DND-41 (cell line): ENCODE measurements at places on chromosomes 2 and 18.

- DNase-seq = no peak
Measured at GRCh38 chr2:241199286-241199685, 10.8 kb downstream of the ANO7 start.

- no peak for DNase-seq
Measured at GRCh38 chr18:56235481-56236013, 402.8 kb downstream of the TXNL1 start.

GRCh38 chr2:217794133-217794986, 208.4 kb downstream of the TNS1 start:
- no peak for DNase-seq

DNA sequence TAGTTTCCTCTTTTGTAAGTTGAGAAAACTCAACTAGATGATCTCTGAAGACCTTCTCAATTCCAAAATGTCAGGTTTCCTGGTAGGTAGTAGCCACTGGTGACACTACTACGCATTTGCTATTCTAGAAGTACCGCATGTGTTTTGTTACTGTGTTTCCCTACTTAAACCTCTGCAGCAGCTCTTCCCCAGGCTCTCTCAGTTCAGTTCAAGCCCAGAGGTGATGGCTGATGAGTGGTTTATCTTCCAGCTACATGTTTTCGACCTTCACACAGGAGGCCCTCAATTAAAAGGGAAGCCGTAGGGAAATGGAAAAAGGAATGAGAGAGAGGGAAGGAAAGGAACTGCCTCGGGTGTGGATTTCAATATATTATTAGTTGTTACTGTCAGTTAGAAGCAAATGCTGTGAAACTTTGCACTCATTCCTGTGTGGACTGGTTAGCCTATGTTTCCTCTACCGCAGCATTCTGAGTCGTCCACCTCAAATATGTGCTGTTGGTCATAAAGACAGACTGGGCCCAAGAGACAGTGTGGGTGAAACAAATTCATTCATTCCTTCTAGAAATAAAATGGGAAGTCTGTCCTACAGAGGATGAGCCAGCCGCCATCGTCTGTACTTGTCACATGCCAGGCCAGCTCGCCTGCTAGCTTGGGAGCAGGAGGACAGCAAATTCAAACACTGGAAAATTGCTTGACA, 455.2 kb upstream of the RAB12 start:
- DNase-seq = no peak

DNA sequence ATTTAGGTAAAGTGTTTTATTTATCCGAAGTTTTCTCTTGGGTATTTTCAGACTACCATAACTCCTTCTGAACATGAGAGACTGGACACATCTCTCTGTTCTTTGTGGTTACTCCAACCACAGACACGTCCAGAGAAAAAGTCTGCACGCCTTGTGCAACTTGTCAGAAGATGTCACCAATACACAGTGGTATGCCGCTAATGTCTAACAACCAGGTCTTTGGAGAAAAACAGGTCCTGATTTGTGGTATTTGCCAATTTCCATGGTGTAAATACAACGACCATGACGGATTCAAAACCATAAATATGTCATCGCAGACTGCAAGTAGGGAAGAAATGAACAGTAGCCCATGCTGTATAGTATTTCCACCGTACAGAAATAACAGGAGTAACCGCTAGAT, 620.6 kb upstream of the ID2 start:
- DNase-seq = no peak

DNA sequence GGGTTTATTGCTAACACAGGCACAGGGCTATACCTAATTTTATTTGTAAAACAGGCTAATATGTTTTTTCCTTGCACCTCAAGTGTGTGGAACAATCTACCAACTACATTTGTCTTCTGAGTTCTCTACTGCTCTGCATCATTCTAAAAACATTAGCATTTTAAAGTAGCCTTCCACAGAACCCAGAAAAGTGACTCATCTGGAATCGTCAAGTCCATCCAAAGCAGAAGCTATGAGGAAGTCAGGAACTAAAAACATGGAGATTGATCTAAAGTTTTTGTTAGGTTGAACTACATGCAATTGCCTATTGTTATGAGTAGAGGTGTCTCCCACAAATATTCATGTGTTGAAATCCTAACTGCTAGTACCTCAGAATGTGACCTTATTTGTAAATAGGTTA, 70.9 kb downstream of the SUCLG1 start:
- DNase-seq = no peak

GRCh38 chr2:144942516-144943256, 422.8 kb upstream of the ZEB2 start:
- DNase-seq = no peak

DNA sequence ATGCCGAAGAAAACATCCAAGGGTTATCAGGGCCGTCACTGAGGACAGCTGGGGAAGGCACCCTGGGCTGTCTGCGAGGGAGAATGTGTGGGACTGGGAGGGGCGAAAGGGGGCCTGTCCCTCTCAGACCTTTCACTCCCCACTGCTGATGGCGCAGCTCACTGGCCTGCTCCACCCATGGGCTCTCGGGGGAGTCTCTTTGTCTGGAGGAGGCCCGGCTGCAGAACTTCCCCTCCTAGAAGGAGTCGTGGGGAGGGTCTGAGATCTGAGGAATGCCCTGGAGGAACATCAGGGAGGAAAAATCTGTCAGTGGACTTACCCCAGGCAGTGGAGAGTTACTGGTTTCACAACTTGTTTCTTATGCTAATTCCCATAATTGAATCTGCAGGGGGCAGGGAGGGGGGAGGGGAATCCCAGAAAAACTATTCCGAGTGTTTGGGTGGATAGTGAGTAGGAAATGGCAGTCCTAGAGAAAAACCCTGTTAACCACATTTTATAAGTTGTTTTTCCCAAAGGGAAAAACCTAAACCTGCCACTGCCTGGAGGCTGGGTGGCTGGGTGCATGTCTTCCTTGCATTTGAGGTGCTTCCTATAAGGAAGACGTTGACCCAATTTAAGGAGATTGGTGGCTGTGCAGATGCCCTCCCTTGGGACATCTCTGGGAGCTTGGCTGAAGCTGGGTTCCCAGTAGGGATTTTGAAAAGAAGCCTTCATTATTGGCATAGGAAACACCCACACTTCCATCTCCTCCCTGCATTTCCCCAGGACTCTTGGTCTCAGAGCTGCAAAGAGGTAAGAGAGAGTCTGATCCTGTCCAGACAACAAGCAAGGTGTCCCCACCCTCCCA, 11.7 kb upstream of the SEMA4C start:
- DNase-seq = no peak

GRCh38 chr18:49623571-49623970, 61.7 kb downstream of the LIPG start:
- DNase-seq = no peak

DNA sequence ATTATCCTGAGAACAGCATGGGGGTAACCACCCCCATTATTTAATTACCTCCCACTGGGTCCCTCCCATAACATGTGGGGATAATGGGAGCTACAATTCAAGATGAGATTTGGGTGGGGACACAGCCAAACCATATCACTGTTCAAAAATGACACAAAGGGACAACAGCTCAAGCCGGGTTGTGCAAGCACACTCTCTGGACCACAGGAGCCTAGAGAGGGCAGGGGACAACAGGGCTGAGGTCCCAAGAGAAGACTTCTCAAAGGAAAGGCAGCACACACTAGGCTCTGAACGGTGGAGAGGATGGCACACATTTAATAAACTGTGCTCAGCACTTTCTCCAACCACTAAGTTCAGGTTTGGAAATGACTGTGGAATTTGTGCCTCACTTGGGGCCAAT, 122.1 kb upstream of the PKDCC start:
- no peak for DNase-seq

GRCh38 chr2:53724536-53724935, 43.1 kb upstream of the CHAC2 start:
- DNase-seq = no peak

DNA sequence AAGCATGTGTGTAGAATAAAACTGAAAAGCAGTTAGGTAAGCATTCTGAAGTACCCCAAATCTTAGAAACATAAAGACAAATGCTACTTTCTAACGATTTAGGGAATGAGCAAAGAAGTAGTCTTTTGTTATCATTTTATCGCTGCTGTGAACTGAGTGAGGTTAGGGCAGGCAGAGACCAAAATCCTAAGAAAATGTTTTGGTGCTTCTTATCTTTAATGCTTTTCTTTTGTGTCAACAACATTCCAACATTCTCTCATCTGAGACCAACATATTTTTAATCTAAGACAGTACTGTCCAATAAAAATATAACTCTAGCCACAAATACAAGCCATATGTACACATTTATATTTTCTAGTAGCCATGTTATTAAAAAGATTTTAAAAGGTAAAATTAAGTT, 789.4 kb upstream of the PIK3C3 start:
- DNase-seq = no peak

DNA sequence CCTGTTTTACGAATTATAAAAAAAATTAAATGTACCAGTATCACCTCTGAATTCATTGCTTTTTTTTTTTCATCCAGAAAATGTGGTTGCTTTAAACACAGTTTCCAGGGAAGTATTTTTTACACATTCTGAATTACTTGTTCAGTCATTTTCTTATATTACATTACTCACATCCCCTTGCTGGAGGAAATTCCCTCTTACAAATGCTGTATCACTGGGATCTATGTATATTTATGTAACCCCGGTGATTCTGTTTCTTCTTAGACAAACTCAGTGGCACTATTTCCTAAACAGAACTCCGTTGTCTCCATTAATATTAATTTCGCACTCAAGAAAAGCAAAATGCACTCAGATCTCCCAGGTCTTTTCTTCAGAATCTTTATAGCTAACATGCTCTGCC, 1078.5 kb upstream of the ZEB2 start:
- DNase-seq = no peak

GRCh38 chr18:63892566-63892965, 5.1 kb downstream of the SERPINB2 start:
- no peak for DNase-seq

GRCh38 chr2:190283783-190284182, 35.8 kb downstream of the HIBCH start:
- no peak for DNase-seq

DNA sequence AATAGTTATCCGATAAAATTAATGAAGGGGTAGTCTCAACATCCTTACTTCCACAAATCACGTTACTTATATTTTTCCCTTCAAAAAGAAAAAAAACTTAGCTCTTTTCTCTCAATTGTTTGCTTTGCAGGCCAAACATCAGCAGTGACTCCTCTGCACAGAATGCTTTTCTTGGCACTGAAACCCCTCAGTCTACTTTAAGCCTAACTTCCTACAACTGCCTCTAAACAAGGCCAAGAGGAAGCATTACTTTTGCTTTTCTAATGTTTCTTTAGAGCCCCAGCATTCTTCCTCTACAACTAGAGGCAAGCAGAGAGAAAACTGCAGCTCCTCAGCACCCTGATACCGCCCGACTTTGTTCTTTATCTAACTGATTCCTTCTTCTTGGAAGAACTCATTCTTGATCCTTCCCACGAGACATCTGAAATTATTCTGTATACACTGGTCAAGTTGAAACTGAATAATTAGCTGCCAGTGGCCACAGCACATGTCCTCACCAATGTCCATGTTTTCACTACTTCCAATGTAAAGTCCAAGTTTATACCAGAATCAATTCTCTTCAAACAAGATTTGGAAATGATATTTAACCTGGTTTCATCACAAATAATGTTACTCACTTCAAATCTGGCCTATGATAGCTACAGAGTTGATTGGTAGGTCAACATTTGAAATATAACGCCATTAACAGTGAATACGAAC, 55.3 kb downstream of the DTNB start:
- no peak for DNase-seq

DNA sequence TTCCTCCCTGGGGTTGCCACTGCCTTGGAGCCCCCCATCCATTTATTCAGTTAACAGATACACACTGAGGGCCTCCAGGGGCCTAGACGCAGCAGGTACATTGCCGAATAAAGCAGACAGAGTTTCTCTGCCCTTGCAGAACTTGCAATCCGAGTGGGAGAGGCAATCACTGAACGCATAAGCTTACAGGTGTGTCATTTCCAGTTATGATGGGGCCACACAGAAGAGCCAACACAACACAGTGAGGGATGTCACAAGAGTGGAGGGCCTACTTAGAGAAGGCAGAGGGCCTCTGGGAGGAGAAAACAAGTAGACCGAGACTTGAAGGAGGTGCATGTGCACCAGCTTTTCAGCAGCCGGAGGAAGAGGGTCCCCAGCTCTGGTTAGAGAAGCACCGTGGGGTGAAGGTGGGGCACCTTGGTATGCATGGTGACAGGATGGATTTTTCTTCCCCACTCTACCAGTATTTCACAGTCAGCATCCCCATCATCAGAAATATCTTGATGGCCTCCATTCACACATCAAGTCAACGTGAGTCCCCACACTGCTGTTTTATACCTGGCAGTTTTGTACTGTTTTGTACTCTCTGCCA, 150.9 kb downstream of the SMAD7 start:
- DNase-seq = no peak

DNA sequence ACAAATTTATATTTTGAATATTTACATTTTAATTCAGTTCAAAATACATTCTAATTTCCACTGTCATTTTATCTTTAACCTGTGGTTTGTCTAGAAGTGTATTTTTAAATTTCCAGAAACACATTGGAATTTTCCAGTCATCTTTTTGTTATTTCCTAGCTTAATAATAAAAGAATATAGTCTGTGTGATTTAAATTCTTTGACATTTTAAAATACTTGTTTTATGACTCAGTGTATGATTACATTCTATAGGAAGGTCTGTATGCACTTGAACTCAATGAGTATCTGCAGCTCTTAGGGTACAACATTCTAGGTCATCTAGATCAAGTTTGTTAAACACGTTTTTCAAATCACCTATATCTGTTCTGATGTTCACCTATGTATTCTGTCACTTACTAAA, 88.3 kb upstream of the MBOAT2 start:
- DNase-seq = no peak

DNA sequence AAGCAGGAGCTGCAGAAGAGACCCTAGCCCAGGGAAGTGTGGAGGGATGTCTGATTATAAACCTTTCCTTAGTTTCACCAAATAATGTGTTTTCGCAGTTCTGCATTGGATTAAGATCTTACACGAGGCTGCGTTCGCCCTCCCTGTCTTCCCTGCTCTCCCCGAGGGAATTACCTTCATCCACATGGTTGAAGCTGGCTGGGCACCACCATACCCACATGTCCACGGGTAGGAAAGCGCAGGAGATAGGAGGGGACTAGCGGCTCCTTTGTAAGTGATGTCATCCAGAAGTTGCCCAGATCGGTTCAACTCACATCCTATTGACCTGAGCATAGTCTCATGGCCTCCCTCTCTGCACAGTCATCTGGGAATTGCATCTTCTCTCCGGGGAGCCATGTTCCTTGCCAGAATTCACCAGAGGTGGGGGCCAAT, 1.1 kb downstream of the TTL start:
- DNase-seq = peak; percentile 33
